ENCODE measurements at places on chromosomes 1 and 21.
A peak's percentile ranks its signal among the peaks of the same experiment; 100 is the strongest.

DNA sequence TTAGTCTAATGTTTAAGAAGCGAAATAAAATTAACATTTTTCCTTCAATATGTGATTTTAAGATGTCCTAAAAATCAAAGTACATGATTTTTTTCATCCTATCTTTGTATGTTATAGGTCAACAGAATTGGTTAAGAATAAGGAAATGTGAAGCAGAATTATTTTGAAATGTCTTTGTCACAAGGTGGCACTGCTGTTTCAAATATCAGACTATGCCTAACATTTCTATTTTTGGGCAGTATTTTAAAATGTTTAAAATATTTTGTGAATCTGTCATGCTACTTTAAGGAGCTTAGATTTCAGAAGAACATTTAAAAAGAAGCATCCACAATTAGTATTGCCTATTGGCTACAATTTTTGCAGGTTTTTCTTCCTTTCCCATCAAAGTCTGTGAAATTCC, 38.7 kb downstream of the AMY1C start:
- DNase-seq = no peak

GRCh38 chr1:30879126-30879786, 29.3 kb downstream of the SDC3 start:
- DNase-seq = no peak

GRCh38 chr1:222334026-222334680, 213.8 kb downstream of the HHIPL2 start:
- no peak for DNase-seq

DNA sequence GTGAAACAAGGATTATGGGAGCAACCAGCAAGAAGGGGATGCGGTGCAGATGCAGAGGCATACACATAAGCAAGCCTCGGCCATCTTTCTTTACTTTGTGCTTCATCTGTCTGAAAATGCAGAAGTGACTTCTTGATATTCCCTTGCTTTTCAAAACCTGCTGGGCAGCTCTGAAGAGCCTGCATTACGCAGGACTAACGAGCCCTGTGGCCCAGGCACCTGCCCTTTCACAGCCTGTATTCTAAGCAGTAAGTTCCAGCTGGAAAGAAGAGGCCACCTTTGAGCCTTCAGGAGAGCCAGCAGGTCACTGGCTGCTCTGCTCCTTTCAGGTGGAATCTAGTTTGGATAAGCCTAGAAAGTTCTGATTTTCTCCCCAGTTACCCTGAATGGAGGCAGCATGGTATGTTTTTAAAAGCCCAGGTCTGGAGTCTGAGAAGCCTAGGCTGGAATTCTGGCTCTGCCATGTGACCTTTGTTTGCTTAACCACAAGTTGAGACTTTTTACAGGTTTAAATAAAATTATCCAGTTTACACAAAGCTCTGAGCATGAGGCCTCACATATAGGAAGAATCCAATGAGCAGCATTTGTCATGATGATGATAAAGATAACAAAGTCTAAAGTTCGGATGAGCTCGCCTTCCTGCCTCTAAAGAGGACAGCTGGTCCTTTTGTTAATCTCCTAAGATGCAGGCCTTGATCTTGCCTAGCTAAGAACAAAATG, 122.9 kb downstream of the UBR4 start:
- no peak for DNase-seq

GRCh38 chr1:26862781-26863684, at the start of gene SFN:
SFN (plus strand) TSS chr1:26863149; CDS start chr1:26863213, 64 bp downstream.
- peak; percentile 98 for DNase-seq

DNA sequence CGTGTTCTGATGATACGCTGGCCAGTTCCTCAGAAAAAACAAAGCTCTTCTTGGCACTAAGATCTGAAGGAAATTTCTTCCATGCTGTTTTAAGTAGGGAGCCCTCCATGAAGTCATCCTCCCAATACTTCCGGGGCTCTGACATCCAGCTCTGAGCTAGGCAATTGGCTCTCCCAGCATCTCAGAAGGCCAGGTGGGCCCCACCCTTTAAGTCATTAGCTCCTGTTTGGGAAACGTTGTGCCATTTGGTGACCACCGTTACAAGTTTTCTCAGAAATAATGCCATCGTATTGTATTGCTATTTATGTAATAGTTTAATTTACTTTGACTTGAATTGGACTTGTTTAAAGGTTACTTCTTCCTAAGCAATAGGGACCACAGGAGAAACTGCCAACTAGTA, 130.3 kb upstream of the EDN2 start:
- no peak for DNase-seq

- DNase-seq = no peak
Measured at GRCh38 chr1:79259390-79260336, 253.1 kb upstream of the ADGRL4 start.

- DNase-seq = peak; percentile 48
Measured at GRCh38 chr1:200334661-200335256, 75.1 kb downstream of the ZNF281 start.

DNA sequence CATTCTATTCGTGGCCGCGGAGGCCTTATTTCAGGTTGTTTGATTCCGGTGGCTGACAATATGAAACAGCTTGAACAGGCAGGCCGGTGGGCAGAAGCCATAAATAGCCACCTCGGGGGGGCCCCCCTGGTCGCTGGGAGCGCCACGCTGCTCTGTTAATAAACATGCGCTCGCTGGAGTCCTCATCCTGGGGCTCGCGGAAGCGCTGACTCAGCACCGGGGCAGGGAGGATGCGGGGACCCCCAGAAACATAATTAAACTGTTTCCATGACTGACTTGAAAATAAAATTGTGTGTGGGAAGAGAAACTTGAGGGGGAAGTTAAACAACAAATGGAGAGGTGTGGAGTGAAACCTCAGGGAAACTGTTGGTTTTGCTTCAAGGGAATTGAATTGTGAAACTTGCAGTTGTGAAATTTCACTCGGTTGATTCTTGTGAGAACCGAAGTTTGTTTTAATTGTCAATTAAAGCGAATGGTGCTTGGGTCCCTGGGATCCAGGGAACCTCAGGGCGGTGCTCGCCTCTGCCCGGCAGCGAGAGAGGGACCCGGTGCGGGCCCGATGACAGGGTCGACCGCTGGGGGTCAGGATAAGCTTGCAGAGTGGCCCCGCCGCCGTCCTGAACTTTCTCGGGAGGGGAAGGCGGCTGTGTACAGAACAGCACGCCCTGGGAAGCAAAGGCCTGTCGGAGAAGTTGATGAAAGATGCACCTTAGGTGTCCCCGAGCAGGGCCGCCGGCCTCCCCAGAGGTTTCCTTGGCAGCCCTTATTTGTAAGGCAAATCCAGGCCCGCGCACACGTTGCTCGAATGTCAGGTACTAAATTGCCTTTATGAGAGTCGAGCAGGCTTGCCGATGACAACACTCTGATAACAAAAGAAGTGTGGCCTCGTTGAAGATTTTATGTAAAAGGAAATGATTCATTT, 176.9 kb upstream of the LMO4 start:
- no peak for DNase-seq

- no peak for DNase-seq
Measured at GRCh38 chr1:163897412-163898155, 575.8 kb downstream of the NUF2 start.

DNA sequence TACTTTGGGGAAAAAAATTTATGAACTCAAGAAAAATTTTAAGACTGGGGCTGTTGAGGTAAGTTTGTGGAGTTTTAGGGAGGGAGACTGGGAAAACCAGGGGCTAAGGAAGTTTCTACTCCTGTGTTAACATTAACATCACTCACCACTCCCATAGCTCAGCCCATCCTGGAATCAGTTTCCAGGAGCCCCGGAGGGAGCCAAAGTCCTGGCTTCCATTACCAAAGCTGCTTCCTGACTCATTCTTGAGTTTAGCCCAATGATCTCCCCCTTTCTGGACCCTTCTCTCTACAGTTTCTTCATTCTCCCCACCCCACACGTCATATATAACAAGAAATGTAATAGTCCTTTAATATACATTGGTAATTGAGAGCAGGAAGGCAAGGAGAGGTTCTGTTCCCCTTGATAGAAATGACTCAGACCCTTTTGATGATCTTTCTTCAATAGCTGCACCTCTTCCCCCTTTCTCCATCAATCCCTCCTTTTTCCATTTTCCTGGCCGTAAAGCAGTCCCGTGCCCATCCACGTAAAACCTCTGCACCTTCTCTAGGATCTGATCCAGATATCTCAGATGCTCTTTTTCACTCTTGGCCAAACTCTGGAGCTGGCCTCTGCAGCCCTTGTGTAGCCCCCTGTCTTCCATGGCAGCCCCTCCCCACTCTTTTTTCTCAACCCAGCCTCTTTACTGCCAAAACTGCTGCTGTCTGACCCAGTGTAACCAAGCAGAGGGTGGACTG, 4.6 kb upstream of the PIAS3 start:
- no peak for DNase-seq

DNA sequence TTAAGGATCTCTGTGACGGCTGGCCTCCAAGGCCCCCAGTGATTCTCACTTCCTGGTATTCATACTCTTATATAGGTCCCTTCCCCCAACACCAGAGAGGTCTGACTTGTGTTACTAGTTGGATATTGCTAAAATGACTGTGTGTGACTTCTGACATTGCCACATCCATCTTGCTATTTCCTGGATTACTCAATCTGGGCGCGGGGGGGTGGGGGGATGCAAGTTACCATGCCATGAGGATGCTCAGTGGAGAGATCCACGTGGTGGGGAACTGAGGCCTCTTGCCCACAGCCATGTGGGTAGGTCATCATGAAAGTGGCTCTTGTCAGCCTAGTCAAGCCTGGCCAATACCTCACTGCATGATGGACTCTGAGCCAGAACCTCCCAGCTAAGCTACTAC, 117.0 kb downstream of the UBE2U start:
- no peak for DNase-seq

- no peak for DNase-seq
Measured at GRCh38 chr1:114454539-114454938, 56.5 kb downstream of the TRIM33 start.

- DNase-seq = no peak
Measured at GRCh38 chr21:25487046-25487594, 120.2 kb downstream of the MRPL39 start.

DNA sequence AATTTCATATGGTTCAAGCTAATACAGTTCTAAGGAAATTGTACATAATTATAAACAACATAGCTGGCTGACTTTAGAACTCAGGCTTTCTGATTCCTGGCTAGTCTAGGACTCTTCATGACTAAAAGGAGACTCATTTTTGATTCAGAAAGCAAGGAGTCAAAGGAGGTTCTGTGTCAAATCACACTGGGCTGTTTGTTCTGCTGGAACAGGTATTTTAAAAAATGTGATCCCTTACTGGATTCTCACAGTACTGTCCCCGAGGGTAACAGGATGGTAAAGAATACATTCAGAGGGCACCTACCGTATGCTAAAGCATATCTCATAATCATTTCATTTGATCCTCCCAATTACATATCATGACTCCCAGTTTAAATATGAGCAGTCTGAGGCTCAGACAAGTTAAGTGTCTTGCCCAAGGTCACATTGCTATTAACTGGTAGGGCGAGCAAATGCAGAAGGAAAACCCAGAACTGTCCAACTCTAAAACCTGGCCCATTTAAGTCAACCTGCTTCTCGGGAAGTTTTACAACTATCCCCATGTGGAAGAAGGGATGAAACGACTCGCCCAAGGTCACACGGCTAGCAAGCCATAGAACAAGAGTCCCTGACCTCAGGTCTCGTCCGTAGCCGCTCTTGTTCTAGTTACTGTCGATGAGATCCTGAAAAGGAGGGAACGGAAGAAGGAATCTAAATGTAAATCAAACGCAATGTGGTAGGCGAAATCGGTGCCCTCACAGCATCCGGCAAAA, 675 bp downstream of the MYSM1 start:
- DNase-seq = no peak

DNA sequence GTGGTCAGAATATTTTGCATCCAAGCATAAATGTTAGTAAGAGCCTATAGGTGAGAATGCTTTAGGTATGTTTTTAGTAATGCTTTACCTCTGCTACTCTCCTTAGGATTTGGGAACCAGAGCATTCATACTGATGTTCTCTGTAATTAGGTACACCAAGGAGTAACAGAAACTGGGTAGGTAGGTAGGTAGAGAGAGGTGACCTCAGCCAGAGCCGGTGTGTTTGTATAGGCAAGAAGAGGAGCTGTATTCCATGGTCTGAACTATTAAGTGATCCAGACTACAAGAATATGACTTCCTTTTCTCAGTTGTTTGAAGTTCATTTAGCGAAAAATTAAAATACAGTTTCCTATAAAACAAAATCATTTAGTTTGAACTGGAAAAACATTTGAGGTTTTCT, 108.5 kb downstream of the SDCCAG8 start:
- DNase-seq = no peak

- no peak for DNase-seq
Measured at GRCh38 chr21:42228709-42229220, 9.8 kb downstream of the ABCG1 start.

GRCh38 chr1:93692983-93693591, 11.4 kb upstream of the BCAR3 start:
- peak; percentile 89 for DNase-seq

GRCh38 chr1:13808729-13809131, 108.7 kb downstream of the PRDM2 start:
- DNase-seq = no peak

DNA sequence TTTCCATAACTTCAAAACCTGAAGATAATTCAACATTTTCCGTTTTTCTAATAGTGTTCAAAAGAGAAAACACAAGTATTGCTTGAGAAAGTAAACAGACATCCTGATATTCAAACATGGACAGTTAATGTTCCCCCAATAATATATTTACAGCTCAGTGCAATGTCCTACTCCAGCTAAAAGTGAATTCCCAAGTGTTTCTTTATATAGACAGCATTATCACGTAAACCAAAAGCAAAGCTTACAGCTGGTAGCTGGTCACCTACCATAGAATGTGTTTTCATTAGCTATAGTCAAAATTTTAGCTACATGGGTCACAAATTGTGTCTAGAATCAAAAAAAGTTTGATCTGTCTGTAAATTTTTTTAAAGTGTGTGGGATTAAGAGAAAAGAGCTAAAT, 34.9 kb downstream of the WLS start:
- DNase-seq = no peak

DNA sequence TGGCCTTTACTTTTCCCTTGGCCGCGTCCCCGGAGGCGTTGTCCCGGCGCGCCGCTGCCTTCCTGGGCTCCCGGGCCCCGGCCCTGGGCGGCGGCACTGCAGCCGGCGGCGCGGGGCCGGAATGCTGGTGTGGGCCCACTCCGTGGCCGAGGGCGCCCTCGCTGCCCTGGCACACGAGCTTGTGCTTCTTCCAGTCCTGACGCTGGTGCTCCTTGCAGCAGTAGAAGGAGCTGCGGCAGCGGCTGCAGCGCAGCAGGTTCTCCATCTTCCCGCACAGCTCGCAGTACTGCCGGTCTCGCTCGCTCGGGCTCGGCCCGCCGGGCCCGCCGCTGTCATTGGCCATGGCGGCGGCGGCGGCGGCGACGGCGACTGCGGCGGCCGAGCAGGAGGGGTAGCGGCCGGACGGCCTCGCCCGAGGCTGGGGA, 529 bp downstream of the EGLN1 start:
- DNase-seq = no peak

Measured in HCT116 (cell line).